ENCODE measurements at places on chromosomes 5 and 9. TPM values are rescaled to one million over a fixed set of nuclear protein-coding genes. Genes with fewer than 3 reads are reported as not detected.

MARVELD2 gene
- total RNA-seq: 0.13 TPM

SAXO1 gene
- not detected for total RNA-seq

TXNDC8 gene
- total RNA-seq: not detected

DDX4 gene
- total RNA-seq: not detected

SLC22A4 gene
- 4.4 TPM for total RNA-seq

CA9 gene
- total RNA-seq: not detected

OBP2A gene
- not detected for total RNA-seq

NR4A3 gene
- not detected for total RNA-seq

CNOT8 gene
- total RNA-seq: 87.9 TPM

STPG3 gene
- not detected for total RNA-seq

SOHLH1 gene
- not detected for total RNA-seq

CCNO gene
- total RNA-seq: 0.34 TPM

FAXDC2 gene
- not detected for total RNA-seq

PAEP gene
- total RNA-seq: not detected

MAP1B gene
- 195 TPM for total RNA-seq

CDC20B gene
- total RNA-seq: not detected

ZFP37 gene
- total RNA-seq: 0.31 TPM

TRIM36 gene
- 0.22 TPM for total RNA-seq

IFNK gene
- total RNA-seq: not detected

PCDHA12 gene
- total RNA-seq: not detected

PCDHA9 gene
- under 0.01 TPM for total RNA-seq

TAF11L5 gene
- total RNA-seq: not detected

RANBP17 gene
- total RNA-seq: 21.1 TPM

KIF3A gene
- total RNA-seq: 12.1 TPM

PRDM9 gene
- total RNA-seq: not detected

THOC3 gene
- 79.5 TPM for total RNA-seq

TMEM232 gene
- total RNA-seq: 2.1 TPM

TLR4 gene
- 19.5 TPM for total RNA-seq

LRRC70 gene
- 0.71 TPM for total RNA-seq

SLC45A2 gene
- total RNA-seq: not detected

SH3GLB2 gene
- total RNA-seq: 39.9 TPM

DMGDH gene
- total RNA-seq: not detected

CDKN2A gene
- total RNA-seq: 290 TPM

RANBP3L gene
- total RNA-seq: not detected

TCF7 gene
- 17.8 TPM for total RNA-seq

PCDHB2 gene
- 7.6 TPM for total RNA-seq

RABGAP1 gene
- 27.8 TPM for total RNA-seq

SPATA6L gene
- not detected for total RNA-seq

CCDC69 gene
- total RNA-seq: 0.03 TPM

GRIN1 gene
- total RNA-seq: not detected

HMMR gene
- total RNA-seq: 119 TPM

EGFLAM gene
- 0.08 TPM for total RNA-seq

FBXL7 gene
- total RNA-seq: 14.6 TPM

TNFSF8 gene
- total RNA-seq: not detected

CAVIN4 gene
- 0.87 TPM for total RNA-seq

PTGR1 gene
- 86.8 TPM for total RNA-seq

RASGEF1C gene
- not detected for total RNA-seq

TBC1D9B gene
- total RNA-seq: 41.9 TPM

ZNF366 gene
- not detected for total RNA-seq
